ENCODE measurements at places on chromosomes 7 and 10. TPM values are rescaled to one million over a fixed set of nuclear protein-coding genes. Genes with fewer than 3 reads are reported as not detected.
A peak's percentile ranks its signal among the peaks of the same experiment; 100 is the strongest.

MACC1 gene
- total RNA-seq: under 0.01 TPM

EIF4H gene
- total RNA-seq: 267 TPM

CDK14 gene
- total RNA-seq: 1.6 TPM

GPR15LG gene
- not detected for total RNA-seq

DNA sequence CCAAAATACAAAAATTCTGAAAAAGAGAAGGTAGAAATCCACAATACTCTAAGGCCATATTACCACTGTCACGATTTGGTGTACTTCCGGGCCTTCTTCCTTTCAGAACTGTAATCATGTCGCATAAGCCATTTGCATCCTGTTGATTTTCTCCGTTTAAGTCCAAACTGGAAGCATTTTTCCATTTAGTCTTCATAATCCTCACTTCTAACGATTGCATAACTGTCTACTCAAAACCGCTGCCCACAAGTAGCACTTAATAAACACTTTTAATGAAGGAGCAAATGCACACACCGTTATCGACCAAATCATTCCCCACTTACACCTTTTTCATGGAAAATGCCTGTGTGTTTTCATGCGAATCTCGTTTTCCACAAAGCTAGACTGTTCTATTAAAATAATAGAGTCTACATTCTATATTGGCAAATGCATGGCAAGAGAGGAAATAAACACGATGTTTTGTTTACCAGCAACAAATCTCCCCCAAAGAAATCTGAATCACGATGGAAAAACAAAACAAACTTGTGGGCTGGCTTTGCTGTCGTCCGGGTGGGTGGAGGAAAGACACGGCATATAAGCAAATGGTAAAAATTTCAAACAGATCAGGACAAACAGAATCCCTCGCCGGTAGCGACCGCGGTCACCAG, 1.0 kb downstream of the ATE1 start:
- peak; percentile 51 for DNase-seq

DNA sequence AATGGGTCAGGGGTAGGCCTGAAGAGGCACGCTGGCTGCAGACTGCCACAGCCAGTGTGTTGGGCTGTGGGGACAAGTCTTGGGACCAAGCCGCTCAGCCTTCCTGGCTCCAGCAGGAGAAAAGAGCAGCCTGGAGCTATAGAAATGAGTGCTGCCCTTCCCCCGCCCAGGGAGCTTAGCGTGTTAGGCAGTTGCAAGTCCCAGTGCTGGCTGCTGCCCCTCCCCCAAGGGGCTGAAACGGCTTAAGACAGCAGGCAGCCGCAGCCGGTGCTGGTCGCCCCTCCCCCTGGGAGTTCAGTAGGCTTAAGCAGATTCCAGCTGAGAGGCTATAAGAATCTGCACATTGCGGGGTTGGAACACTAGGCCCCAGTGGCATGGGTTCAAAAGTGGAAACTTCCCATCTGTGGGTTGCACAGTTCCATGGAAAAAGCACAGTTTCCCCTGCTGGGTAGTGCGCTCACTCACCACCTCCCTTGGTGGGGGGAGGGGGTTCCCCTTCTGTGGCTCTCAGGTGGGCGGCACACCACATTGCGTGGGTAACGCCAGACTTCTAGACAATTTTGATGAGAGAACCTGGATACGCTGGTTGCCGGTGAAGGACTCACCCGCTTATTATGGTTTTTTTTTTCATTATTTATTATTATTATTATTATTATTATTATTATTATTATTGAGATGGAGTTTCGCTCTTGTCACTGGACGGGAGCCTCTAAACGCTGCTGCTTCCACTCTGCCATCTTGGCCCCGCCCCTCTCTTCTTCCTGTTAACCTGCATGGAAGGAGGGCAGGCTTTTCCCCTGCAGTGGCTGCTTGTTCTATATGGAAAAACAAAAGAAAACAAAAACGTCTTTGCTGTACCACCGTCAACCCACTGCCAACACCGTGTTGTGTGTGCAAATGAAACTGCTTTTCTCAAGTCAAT, 151.1 kb downstream of the CXCL12 start:
- no peak for DNase-seq

DNA sequence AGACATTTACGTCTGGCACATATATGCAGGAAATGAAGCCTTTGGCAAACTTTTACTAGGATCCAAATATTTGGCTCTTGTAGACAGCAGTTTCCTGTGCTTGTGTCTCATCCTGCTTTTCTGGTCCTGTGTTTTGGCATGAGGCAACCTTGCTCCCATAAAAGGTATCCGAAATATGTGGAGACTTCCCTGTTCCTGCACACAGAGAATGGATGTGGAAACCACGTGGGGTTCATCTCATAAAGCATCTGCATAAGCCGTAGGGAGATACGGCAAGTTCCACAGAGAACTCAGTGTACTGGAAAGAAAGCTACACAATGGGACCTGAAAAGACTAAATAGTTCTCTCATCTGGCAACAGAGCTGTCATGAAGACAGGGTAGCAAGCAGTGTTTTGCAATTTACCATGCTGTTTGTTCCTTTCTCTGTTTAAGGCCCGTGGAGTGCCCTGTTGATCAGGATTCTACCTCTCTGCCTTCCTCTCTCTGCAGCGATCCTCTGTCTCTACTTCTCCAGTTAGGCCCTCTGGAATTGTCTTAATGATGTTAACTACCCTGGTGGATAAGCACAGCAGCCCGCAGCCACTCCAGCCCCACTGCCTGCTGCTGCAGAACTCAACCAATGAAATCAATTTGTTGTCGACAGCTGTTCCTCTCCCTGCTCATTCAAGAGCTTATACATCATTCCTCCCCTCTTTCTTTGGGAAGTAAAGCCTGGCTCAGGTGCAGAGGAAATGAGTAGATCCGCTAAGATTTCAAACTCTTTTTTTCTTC, 293.6 kb downstream of the CSTF2T start:
- peak; percentile 41 for DNase-seq

DNA sequence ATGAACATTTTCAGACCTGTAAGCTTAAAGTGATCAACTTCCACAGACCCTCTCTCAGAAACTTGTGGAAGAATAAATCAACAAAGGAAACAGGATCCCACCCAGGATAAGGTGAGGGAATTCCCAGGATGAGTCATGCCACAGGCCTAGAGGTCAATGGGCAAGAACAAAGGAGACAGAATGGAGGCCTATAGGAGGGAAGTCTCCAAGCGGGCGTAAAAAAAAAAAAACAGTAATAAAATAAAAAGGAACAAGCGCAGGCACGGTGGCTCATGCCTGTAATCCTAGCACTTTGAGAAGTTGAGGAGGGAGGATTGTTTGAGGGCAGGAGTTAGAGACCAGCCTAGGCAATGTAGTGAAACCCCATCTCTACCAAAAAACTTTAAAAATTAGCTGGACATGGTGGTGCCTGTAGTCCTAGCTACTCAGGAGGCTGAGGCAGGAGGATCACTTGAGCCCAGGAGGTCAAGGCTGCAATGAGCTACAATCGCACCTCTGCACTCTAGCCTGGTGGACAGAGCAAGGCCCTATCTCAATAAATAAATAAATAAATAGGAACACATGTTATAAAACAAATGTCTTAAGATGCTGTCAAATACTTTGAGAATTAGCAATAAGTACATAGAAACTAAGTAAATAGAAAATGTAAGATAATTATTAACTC, 8.4 kb downstream of the SORBS1 start:
- peak; percentile 36 for DNase-seq

GRCh38 chr10:114539623-114540022, 118.5 kb downstream of the ABLIM1 start:
- DNase-seq: no peak

GRCh38 chr10:112811741-112812551, 138.1 kb upstream of the TCF7L2 start:
- peak; percentile 28 for DNase-seq

DNA sequence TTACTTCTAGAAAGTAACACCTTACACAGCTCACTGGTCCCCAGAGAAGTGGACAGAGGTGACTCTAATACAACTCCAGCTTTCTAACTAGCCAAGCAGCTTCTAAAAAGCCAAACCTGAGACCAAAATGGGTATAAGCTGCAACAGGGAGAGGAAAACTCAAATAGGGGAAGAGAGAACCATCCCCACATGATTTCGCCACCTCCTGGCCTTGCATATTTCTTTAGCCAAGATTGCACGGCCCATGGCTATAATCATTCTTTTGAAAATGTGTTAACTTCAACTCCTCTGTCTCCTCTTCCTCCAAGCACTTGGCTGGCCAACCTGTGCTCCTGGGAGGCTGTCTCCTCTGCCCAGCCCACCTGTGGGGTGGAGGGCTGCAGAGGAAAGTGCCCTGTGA, 28.7 kb downstream of the NUP42 start:
- DNase-seq: no peak

DNA sequence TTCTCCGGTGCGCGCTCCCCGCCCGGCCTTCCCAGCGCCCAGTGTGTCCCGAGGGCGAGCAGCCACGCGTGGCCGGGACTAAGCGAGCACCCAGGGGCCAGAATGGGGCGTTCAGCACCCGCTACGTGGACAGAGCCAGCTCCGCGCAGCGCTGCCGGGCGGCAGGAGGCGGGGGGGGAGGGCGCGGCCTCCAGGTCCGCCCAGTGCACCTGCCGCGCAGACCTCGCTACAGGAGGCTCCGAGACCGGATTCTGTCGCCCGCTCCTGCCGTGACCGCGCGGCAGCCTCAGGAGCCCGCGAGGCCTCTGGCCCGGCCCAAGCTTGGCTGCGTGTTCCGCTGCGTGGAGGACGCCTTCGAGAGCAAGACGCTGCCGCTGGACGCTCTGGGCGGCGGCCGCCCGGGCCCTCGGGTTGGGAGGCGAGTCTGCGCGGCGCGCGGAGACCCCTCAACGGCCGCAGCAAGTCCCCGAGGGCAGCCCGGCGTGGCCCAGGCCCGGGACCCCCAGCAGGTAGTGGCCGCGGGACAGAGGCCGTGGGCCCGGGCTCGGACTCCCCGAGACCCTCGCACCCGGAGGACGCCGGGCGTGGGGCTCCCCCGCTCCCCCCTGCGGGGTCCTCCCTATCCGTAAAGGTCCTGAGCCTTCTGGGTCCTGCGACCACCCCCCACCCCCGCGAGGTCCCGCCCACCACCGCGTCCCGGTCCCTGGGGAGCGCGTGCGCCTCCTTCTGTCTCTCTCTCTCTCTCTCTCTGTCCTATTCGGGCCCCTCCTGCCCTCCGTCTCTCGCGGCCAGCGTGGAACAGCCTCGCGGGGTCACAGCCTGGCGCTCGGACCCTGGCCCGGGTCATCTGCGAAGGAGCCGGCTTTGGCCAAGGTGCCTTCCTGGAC, 904 bp upstream of the DPYSL4 start:
- DNase-seq: peak; percentile 40

DNA sequence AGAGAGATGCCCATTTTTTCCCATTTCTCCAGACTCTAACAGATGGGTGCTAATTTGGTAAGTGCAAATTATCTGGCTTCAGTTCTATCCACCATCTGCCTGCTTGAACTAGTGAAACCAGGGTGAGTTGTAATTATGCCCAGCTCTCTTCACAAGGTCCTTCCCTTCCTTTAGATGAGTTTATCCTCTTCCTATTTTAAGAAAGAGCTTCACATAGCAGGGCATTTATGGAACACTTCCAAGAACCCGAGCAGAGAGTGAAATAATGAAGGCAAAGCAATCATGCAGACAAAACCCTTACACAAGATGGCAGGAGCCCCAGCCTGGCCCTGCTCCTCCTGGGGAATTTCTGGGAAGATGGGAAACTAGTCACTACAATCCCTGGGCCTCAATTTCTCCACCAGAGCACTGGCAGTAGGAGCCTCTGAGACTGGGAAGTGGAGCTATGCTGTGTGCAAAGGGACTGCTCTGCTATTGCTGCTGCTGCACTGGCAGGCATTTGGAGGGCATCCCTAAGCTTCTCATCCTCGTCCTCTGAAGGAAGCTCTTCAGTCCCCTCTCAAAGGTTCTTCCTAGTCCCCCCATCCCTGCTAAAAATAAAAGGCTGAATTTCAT, 33.7 kb upstream of the PLXNA4 start:
- no peak for DNase-seq

DNA sequence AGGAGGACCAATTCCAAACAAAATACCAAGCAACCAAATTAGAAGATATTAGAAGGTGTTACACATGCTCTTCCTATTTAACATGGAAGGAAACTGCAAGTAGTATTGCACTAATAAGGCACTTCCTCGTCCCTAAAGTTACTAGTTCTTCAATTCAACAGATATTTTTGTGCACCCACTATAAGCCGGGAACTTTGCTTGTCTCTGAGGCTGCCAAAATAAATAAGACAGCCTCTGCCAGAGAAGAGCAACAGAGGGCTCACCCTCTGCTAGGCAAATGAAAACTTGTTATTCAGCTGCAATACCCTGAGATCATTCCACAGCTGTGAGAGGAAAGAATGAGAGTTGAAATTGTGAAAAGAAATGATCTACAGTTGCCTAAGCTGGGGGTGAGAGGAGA, 37.4 kb upstream of the GSAP start:
- DNase-seq: peak; percentile 34

DNA sequence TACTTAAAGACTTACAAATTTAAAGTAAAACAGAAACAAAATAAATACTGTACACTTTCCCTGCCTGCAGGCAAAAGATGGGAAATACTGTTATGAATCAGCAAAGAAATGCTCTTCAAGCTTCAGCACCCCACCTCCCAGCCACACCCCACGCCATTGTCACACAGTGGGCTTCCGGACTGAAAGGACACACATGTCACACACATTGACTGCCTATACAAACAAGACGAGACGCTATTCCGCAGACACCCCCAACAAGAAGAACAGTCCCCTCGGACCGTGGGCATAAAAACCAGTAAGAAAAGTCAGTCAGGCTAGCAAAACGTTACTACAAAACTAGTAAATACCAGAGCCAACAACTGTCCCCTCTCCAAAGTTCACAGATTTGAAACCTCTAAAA, 22.2 kb upstream of the PARP12 start:
- peak; percentile 36 for DNase-seq

DNA sequence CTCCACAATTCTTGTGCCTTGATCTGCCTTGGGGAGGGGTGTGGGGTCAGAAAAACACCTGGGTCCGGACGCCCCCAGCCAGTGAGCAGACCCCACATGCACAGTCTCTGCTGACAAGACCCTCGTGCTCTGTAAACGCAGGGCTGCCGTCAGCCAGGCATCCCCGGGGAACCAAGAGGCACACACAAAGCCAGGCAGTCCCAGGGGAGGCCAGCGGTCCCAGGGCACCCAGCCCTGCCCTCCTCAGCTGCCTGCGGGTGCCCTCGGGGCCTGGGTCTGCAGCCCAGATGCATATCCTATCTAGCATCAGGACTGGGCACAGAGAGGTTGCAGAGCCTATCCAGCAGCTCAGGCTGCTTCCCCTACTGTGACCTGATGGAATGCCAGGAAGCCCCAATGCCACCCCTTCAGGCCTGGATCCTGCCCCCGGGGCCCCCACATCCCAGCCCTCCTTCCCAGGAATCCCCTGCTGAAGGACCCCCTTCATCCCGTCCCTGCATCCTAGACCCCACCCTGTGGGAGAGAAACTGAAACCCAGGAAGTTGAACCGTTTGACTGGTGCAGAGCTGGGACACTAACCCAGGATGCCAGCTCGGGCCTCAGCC, 92.4 kb downstream of the MICALL2 start:
- DNase-seq: no peak
